ENCODE measurements at places on chromosomes 4 and X.

GRCh38 chrX:153736871-153737441 lies 12.3 kb downstream of the ABCD1 start:
- DNase-seq, result no peak

DNA sequence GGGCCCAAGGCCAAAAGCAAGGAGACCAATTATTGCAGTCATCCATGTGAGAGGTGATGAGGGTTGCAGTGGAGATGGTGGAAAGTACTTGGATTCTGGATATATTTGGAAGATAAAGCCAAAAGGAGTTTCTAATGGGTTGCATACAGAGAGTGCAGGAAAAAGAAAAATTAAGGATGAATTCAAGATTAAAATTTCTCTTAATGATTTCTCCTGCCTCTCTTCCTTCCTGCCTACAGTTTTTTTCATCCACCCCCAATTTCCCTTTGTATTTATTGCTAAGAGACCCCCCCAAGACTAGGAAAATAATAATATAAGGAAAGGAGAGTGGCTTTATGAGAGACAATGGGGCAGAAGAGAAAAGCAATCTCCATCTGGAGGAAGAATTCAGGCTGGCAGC lies 8.6 kb upstream of the FGF5 start:
- DNase-seq, result no peak

- DNase-seq, result no peak
Measured at GRCh38 chr4:12586242-12587006, 897.7 kb downstream of the RAB28 start.

GRCh38 chr4:172323288-172323687 lies 510.1 kb downstream of the GALNTL6 start:
- DNase-seq, result no peak

DNA sequence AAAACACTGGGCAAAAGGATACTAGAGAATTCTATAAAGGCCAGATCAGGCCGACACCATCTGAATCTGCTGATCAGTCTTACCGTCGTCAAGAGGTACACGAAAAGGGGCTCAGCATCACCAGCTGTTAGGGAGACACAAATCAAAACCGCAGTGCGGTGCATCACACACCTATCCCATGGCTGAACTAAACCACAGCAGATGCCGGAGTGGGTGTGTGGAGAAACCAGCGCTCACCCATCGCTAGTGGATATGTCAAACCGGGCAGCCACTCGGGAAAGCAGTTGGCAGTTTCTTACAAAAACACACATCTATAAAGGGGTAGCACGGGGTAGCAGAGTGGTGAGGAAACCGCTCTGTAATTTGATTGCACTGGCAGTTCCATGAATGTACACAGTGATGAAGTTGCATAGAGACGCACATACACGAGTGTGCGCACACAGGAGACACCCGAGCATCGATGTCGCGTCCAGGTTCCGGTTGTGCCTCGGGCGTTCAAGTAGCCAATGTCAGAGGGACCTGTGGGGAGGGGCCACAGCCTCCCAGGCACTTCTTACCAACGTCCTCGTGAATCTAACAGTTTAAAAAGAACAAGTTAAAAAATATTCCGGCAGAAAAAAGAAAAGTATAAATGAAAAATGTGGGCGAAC lies 23.1 kb upstream of the CCNQ start:
- no peak for DNase-seq

- DNase-seq, result peak; percentile 11
Measured at GRCh38 chr4:21790438-21791029, 158.0 kb downstream of the KCNIP4 start.

DNA sequence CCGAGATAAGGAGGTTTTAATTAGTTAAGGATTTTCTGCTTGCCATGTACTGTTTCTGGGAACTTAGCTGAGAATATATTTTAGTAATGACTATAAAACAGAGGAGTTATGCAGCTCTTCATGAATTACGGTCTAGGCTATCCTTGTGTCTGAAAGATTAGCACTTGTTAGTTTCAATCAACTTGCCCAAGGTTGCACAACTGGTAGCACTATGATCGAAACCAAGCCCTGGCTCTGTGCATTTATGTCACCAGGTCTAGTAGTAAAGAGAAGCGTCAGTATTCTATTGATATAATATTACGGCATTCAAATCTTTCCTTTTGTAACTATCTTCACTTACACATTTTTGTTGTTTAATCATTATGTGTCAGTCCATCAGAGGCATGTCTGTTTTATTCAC lies 176.0 kb downstream of the TLL1 start:
- no peak for DNase-seq

DNA sequence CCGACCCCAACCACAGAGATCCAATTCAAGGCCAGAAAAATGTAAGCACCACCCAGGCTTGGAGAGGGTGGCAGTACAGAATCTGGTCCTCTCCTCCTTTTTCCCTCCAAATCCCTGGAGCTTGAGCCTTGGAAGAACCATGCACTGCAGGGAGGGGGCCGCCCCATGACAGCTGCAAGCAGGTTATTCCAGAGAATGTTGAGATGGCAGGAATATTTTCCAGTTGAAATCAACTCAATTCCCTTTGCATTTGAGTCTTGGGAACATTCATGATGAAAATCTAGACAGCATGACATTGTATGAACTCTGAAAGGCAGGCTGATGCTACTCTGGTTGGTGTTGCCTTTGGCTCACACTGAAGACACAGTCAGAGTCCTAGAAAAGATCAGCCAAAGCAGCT lies 386.6 kb upstream of the FGF16 start:
- no peak for DNase-seq

- DNase-seq, result peak; percentile 61
Measured at GRCh38 chr4:8419222-8420041, 21.1 kb downstream of the ACOX3 start.

- DNase-seq, result no peak
Measured at GRCh38 chr4:62275470-62275869, 1075.3 kb downstream of the ADGRL3 start.

- DNase-seq, result no peak
Measured at GRCh38 chr4:87011340-87012034, 76.7 kb downstream of the AFF1 start.

DNA sequence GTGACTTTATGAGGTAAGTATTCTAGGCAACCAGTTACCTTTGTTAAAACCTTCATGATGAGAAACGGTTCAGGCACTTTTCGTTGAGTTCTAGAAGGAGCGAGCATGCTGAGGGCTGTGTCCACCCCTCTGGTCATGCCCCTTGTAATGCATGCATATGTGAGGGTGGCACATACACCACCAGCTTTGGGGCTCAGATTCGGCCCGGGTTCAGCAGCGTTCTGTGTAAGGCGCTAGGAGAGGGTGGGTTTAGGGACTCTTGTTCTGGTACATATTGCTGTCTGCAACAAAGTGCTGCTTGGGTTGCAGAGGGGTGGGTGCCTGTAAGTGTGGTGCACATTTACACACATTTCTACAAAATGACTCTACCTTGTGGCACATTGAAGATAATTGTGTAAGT lies 54.5 kb downstream of the NOP14 start:
- no peak for DNase-seq

DNA sequence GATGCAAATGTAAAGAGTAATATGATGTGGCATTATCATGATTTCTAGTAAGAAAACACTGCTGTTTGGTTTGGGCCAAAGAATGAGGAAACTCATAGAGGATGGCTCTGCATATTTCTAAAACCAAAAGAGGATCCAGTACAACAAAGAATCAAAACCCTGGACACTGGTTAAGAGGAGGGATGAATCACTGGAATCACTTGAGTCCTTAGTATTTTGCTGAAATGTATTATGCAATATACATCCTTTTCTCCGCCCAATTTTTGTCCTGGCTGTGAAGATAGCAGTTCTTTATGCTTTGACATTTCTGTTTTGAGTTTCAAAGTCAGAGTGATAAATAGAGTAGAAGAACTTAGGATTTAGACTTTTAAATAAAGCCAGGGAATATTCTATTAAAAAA lies 345.9 kb downstream of the PACRGL start:
- no peak for DNase-seq

DNA sequence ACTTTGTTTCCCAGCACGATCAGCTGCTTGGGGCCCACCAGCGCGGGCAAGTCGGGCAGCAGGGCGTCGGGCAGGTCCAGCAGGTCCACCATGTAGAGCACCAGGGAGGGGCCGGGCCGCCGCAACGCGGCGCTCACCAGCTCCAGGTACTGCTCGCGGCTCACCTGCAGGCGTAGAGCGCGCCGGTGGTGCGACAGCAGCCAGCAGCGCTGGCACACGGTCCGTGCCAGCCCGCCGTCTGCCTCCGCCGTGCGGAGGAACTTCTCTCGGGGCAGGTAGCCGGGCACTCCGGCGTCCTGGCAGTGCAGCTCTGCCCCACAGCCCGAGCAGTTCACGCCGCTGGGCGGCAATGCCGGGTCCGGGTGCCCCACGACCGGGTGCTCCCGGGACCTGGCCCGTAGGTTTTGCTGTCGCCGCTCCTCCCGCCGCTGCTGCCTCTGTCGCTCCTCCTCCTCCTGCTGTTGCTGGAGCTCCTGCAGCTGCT lies 527 bp downstream of the NOA1 start:
- peak; percentile 64 for DNase-seq

GRCh38 chr4:180058691-180059215 lies 2184.4 kb upstream of the TENM3 start:
- no peak for DNase-seq

DNA sequence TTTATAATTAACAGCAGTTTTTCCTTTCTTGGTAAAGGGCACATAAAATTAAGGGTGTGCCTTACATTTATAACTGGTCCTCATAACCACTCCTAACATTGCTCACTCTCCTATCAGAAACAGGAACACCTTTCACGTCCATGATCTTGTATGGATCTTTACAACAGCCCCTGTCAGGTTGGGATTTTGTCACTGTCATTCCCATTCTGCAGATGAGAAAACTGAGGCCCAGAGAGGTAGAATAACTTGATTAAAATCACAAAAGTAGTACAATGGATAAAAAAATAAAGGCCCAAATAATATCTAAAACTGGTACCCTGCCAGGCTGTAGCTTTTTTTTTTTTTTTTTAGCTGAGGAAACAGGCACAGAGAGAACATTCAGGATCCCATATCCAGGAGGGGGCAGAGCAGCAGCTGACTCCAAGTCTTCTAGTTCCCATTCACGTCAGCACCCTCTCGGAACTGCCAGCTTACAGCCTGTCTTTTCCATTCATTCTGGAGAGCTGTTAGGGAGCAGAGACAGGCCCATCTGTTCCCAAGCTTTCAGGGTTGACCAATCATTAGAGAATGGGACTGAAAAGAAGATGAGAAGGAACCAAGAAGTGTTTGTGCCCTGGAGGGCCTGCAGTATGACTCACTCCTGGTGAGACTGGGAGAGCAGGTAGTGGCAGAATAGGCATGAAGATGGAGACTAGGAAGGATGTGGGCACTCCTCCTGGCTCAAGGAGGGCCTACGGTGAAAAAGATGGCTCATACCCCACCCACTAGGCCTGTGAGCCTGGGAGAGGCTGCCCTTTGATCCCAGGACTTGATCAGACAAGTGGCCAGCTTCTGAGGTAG lies 7.3 kb downstream of the SUV39H1 start:
- no peak for DNase-seq

DNA sequence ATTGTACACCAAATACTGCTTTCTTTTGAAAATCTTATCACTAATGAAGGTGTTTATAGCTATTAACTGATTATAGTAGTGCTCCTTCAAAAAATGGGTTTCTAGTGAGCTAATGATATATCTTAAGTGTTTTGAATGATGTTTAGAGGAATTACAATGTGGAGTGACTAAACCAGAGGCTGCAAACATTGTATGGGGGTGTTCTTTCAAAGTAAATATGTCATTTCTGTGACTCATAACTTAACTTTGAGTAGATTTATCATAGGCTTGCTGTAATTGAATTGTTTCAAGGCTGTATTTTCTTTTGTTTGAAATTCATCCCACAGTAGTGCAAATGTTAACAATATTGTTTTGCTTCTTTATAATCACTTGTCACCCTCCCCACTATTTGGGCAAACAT lies 141.6 kb downstream of the IL1RAPL2 start:
- DNase-seq, result no peak

DNA sequence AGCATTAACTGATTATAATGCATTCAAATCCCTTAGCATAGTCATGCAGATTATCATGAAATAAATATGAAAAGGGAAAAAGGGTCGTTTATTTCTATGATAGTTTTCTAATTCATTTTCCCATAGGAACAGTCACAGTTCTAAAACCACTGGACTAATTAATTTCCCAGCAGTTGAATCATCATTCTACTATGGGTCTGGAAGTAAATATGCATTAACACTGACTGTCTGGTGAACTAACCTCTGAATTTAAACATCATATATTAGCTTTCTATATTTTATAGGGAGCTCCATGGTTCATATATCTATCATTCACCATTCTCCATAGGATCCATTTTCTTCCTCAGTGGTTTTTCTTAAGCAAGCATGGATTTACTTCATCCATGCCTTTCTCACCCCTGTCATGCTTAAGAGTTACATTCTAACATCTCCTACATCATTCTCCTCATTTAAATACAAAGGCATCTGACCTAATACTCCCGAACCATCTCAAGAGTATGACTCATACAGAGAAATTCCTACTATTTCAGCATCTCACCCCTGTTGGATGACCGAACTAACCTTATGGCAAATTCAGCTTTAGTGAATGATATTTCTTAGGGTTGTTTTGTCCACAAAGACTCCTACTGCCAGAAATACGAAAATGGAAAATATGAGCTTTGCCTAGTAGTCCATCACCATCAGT lies 198.7 kb upstream of the ADAMTS3 start:
- no peak for DNase-seq

DNA sequence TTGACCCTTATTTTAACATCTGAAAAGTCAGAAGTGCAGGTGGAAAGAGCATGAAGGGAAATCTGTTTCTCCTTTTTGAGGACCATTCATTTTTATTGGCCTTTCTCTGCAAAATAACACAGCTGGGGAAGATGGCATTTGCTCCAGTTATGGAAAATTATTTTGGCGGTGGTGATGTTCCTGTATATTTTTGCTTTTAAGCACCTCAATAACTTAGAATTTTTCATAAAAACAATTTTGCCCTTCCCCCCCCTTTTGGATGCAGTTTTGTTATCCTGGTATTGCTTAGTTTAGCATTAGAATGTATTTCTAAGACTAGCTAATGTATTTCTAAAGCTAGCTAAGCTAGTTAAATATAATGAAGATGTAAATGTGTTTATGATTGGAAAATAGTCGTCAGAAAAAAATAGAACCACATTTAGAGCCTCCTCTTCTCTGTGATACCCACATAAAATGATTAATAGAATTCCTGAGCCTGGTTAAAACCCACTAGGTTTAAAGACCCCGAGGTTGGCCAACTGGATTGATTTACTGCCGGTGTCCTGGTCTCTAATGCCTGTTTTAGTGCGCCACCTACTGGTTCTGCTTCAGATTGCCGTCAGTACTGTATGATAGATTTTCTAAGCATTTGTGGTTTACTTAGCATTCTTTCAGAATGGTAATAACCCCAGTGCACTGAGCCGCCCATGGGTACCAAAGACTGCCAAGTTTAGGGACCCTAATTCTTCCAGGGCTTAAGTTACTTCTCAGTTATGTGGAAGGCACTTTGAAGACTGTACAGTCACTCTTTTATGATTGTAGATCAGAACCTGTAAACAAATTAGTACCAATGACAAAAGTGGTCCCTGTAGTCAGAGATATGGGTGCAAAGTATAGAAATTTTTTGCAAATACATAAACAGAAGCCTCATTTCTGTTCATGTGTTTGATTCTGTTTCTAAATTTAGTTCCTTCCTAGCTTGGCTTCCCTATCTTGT lies 11.4 kb downstream of the KLF3 start:
- DNase-seq, result peak; percentile 85

Measured in activated naive CD4-positive, alpha-beta T cell treated with anti-CD3 and anti-CD28 coated beads, Interleukin-2, amount 50 U/mL, for 72 hours (primary cell).